ENCODE measurements at places on chromosomes 1 and 21.

- DNase-seq, result no peak
Measured at GRCh38 chr1:109919303-109919702, 8.7 kb downstream of the CSF1 start.

DNA sequence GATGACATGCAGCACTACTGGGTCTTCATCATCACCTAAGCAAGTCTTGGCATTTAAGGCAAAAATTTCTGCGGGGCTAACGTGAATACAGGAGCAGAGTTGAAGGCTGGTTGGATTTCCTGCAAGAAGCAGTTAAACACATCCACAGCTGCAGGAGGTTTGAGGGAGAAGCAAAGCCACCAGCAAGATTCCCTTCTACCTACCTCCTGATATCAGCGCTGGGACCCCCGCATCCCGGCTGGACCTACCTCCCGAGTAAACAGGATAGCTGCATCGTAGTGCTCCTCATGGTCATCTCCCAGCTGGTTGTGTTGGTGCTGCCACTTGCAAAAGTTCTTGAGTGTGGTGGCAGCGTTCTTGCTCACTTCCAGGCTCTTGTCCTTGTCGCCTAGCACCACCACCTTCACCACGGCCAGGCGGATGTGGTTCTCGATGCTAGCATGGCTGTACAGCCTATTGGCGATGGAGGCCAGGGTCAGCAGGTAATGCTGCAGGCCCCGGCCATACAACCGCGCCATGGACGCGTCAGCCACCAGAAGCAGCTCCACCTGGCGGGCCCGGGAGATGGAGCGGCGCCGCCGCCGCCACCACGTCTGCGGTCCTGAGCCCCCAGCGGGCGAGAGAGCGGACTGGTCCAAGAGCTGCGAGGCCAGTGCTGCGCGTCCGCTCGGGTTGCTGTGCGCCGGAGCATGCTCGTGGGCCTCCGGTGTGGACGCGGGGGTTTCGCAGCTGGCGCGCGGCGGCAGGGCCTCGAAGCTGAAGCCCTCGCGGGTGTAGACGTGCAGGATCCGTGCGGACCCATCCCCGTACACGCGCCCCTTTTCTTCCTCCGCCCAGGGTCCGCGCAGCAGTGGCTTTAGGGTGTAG is 1.6 kb downstream of the ADAMTS5 start:
- no peak for DNase-seq

DNA sequence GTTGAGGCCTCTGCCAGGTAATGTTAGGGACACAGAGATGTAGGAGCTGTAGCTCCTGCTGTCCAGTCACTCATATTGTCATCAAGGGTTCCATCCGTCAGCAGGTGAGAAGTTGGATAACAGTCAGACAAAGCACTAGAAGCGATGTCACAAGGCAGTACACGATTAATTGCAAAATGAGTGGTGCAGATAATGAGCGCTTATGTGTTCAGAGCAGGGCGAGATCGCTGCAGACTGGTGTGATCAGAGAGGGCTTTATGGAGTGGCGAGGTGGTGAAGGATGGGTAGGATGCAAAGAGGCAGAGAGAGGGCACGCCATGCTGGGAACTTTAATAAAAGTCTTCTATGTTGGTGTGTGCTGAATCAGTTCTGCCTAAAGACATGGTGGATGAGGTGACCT is 8.8 kb downstream of the TMCC2 start:
- DNase-seq, result no peak

- DNase-seq, result no peak
Measured at GRCh38 chr1:54256522-54257345, 56.8 kb downstream of the MRPL37 start.

- DNase-seq, result no peak
Measured at GRCh38 chr1:4781646-4782045, 127.2 kb downstream of the AJAP1 start.

Measured in effector CD4-positive, alpha-beta T cell (primary cell).